M059J (cell line): ENCODE measurements at places on chromosomes 13 and 19.

GRCh38 chr19:18594096-18594823, 5.7 kb downstream of the REX1BD start:
- peak; percentile 58 for DNase-seq

DNA sequence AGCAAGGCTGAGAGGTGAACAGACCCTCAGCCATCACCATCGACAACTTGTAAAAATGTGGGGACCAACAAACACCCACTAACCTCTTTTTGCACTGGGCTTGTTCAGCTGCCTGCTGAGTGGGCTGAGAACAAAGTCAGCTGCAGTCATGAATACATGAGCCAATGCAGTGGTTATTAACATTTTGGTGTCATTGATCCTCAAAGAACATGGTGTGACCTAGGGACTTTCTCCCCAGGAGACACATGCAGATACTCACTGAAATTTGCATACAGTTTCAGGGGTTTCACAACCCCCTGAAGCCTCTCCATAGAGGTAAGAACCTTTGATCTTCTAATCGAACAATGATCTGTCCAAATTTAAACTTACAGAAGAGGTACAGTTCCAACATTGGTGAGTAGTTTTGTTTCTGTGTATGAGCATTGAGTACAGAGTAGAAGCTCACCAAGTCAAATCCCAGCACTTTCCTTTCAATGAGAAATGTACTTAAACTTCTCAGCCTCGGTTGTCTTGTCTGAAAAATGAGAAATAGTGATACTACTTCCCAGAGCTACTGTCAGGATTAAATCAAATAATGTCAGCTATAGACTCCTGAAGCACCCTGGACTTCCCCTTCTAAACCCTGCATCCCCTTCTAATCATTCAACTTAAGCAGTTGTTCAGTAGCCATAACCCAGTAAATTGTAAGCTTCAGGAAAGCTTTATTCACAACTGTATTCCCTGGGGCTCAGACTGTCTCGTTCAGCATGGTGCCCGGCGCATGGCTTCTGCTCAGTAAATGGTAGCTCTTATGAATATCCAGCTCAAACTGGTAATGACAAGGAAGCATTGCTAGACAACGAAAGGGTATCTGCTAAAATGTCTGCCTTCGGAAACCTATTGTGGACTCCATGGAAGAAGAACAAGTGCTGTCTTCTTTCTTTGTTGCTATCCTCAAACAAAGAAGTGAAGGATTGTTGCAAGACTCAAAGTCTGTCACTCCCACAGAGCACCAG, 148.7 kb downstream of the FOXO1 start:
- DNase-seq: no peak

DNA sequence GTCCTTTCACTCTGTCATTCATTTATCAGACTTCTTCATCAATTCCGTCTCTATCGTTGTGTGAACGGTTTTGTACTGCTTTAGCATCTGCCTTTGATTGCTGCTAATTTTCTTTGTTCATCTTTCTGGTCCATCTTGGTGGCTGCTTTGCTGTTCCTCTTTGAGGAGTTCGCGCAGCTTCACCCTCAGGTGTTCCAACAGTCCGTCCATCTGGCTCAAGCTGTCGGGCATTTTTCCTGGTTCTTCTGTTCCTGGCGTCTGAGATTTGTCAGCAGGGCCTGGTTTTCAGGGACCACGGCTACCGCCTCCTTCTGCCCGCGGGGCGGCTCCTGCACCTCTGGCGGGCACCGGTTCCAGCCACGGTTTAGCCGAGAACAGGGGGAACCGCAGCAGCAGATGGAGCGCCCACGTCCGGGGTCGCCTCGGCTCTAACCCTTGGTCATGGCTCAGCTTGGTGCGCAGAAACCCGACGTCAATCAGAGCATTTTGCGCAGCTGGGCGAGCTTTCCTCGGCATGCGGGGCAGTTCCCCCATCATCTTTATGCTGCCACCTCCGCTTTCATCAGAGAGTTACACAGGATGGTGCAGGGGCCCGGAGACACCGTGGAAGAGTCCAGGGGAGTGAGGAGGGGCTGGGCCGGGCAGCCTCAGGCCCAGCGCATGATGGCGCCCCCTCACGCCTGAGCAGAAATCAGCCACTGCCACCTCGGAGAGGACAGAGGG, 89.5 kb downstream of the ZNF100 start:
- no peak for DNase-seq

DNA sequence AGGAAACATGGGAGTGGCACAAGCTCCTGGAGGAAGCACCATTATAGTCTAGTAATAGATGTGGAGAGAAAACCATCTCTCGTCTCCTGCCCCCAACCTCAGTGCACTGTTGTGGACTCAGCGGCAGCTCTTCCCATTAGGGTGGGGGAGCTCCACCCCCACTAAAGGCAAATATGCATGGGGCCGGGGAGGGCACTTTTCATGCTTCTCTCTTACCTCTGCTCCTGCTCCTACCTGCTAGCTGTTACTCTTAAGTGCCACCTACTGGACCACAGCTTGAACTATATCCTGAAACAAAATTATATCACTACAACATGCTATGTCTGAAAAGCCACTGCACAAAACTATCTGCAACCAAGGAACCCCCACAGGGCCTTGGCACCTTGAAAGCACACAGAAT, 112.6 kb upstream of the DACH1 start:
- DNase-seq: no peak

DNA sequence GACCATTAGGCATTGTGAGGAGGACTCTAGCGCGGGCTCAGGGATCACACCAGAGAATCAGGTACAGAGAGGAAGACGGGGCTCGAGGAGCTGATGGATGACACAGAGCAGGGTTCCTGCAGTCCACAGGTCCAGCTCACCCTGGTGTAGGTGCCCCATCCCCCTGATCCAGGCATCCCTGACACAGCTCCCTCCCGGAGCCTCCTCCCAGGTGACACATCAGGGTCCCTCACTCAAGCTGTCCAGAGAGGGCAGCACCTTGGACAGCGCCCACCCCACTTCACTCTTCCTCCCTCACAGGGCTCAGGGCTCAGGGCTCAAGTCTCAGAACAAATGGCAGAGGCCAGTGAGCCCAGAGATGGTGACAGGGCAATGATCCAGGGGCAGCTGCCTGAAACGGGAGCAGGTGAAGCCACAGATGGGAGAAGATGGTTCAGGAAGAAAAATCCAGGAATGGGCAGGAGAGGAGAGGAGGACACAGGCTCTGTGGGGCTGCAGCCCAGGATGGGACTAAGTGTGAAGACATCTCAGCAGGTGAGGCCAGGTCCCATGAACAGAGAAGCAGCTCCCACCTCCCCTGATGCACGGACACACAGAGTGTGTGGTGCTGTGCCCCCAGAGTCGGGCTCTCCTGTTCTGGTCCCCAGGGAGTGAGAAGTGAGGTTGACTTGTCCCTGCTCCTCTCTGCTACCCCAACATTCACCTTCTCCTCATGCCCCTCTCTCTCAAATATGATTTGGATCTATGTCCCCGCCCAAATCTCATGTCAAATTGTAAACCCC, 2.8 kb upstream of the CEACAM5 start:
- peak; percentile 18 for DNase-seq

- no peak for DNase-seq
Observed at GRCh38 chr13:58302349-58302748, 670.8 kb downstream of the PCDH17 start.

DNA sequence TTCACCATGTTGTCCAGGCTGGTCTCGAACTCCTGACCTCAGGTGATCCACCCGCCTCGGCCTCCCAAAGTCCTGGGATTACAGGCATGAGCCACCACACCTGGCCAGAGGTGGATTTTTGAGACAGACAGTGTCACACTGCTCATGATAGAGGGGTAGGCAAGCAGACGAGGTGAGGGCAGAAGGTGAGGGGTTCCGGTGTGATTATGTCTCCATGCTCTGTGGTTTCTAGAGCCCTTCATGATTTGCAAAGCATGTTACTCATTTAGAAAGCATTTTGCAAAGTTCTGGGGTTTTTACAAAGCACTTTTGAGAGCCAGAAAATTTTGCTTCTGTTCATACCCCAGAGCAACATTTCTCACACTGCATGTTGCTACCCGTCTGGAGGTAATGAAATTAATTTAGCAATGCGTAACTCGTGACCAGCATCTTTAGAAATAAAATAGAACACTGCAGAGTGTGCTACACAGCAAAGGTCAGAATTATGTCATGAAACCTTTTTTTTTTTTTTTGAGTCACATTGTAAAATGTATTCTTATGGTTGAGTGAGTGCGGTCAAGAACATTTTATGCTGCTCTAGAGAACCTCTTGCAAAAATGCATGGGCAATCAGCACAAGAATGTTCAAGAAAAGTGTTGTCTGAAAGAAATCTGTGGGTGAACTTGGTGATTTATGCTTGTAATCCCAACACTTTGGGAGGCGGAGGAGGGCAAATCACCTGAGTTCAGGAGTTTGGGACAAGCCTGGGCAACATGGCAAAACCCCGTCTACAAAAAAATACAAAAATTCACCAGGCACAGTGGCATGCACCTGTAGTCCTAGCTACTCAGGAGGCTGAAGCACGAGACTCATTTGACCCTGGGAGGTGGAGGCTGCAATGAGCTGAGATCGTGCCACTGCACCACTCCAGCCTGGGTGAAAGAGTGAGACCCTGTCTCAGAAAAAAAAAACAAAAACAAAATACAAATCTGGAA, 58.0 kb downstream of the MAP4K1 start:
- peak; percentile 82 for DNase-seq

DNA sequence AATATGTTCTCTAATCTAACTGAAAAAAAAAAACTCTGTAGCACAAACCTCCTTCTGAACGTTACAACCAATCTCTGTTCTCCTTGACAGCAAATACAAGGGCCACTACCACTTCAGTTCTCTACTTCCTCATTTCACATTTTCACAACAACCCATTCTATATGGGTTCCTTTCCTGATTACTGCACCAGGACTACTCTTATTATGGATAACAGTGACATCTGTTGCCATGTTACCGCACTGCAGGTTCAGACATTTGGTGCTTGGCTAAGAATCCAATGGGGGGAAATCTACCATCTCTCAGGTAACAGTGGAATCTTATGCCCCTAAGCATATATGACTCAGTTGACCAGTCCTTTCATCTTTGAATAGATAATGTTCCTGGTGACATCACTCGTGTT, 11.6 kb upstream of the FPR3 start:
- DNase-seq: peak; percentile 45

- DNase-seq: no peak
Observed at GRCh38 chr13:93218583-93218982, 8.0 kb upstream of the GPC6 start.

DNA sequence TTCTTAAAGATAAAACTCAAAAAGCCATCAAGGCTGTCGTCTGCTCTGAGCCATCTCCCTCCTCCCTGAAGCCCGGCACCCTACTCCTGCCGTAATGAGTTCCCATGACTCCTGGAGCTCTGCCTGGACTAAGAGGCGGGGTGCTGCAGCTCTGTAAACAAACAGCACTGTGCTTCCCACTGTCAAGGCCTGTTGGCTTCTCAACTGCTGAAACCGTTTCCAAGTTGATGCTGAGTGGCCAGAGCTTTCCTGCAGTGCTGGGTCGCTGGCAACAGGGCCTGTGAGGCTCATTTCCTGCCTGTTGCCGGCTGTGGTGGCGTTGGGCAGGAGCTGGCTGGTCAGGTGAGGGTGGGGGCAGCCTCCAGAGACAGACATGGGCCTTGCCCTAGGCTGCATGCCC, 26.7 kb upstream of the ISYNA1 start:
- DNase-seq: peak; percentile 85

- no peak for DNase-seq
Observed at GRCh38 chr13:45682494-45683008, 19.6 kb upstream of the CBY2 start.

DNA sequence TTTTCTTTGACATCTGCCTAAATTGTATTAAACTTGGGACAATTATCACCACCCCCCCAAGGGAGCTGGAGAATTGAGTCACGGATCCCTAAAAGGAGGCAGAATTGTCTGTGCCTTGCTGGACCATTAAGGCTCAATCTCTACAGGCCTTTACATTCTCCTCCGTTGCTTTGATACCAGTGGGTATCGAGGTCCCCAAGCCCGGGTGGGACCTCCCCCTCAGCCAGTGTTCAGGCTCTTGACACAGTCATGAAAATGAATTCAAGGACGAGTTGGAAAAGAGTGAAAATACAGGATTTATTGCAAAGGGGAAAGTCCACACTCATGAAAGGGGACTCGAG, 5.6 kb downstream of the PPP1R15A start:
- no peak for DNase-seq

DNA sequence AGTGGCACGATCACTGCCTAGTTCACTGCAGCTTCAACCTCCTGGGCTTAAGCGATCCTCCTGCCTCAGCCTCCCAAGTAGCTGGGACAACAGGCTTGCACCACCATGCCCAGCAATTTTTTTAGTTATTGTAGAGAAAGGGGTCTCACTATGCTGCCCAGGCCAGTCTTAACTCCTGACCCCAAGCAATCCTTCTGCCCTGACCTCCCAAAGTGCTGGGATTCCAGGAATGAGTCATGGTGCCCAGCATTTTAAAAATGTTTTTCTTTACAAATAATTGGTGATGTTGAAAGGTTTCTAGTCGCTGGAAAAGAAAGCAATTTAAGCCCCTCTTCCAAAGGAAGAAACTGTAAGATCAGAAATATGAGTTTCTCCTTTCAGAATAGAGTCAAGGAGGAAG, 19.4 kb downstream of the DYRK1B start:
- no peak for DNase-seq

GRCh38 chr13:33052506-33053280, 36.5 kb downstream of the KL start:
- DNase-seq: no peak

DNA sequence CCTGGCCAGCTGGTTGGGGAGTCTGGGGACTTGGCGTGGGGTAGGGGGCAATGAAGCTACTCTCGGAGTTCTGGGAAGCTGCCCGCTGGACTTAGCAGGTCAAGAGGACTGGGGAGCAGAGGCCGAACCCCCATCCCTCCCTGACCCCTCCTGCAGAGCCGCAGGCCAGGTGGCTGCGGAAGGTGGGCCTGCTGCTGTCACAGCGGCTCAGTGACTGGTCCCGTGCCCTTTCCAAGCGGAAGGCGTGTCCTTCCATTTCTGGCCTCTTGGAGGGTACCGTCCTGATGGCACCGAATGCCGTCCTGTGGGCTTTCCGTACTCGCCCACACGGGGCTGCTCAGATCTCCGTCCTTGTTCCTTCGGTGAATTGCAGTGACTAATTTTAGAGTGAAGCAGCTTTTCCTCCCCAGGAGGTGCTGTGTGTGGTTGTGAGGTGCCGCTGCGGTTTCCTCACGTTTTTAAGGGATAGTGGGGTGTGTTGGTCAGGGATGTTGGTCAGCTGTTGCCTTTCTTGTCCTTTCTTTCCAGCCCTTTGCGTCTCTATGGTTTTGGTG, 20.8 kb downstream of the DOT1L start:
- no peak for DNase-seq

DNA sequence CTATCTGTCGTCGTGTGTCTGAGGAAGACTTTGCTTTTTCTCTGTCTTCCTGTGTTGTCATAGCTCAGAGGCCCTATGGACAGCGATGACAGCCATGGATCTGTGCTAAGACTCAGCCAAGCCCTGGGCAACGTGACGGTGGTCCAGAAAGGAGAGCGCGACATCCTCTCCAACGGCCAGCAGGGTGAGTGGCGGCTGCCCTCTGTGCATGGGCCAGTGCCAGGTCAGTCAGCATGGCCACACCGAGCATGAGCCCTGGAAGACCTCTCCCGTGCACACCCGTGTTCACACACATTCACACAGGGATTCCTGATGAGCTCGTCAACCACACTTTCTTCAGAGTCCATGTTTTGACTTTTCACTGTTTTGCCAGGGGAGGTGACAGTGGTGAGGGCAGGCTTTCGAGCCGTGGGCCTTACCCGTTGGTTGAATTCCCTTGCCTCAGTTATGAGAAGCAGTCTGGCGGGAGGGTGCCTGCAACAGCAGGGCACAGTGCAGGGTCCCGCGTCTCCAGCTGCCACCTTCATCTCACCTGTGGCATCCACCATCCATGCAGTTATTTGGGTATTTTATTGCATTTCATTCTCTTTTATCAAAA, 20.2 kb downstream of the NAXD start:
- no peak for DNase-seq

GRCh38 chr13:28705461-28706083, 13.2 kb downstream of the SLC46A3 start:
- no peak for DNase-seq
